ENCODE measurements at places on chromosomes 7 and 10.
A peak's percentile ranks its signal among the peaks of the same experiment; 100 is the strongest.

DNA sequence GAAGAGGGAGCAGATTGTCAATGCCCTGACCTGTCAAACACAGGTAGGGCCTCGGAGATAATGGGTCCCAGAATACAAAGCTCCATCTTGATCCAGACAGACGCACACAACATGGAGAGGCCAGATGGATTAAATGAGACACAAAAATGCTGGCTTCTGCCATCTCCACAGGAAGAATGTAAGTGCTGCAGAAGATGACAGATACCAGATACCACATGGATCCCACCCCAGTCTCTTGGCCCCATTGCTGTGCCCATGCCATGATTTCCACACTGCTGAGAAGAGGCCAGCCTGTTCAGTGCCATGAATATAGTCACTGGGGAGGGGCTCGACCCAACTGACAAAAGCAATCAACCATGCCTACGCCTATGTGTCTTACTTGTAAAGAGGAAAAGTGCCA is 487.9 kb downstream of the PARD3 start:
- DNase-seq = no peak

GRCh38 chr10:71077143-71077581 is 135.2 kb upstream of the UNC5B start:
- no peak for DNase-seq

- DNase-seq = no peak
Observed at GRCh38 chr10:224571-224970, 89.3 kb downstream of the ZMYND11 start.

GRCh38 chr10:105843786-105844185 is 1202.7 kb downstream of the SORCS3 start:
- no peak for DNase-seq

DNA sequence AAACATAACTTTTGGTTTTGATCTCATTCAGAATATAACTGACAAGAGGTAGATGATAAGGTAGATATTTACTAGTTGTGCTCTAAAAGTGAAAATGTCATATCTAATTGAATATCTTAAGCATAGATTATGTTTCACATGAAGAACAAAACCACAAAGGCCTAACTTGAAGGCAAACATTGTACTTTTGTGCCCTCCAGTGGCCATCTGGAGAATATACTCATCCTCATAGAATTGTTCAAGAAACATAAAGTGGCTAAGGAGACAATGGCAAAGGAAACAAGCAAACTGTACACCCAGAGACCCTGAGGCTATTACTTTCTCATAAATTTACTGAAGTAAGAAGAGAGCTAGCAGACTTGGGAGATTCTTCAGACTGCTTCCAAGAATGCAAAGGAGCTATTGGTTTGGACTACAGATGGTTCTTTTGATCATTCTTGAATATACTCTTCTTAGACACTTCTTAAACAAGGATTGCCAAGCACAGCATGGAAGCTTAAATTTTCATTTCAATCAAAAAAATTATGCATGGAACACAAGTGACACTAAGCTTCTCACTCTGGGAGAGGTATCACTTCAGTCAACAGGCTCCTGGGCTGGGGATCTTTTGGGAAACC is 98.2 kb upstream of the DKK1 start:
- DNase-seq = peak; percentile 47

- no peak for DNase-seq
Observed at GRCh38 chr7:30667172-30667571, 15.1 kb downstream of the CRHR2 start.

GRCh38 chr7:140084972-140085371 is 22.2 kb upstream of the PARP12 start:
- DNase-seq = peak; percentile 63

Data from activated CD4-positive, alpha-beta T cell treated with anti-CD3 and anti-CD28 coated beads, Interleukin-2, amount 50 U/mL, for 16 hours (primary cell).